Right cardiac atrium (tissue), 5 donors: ENCODE measurements at places on chromosomes 12 and 14.

DNA sequence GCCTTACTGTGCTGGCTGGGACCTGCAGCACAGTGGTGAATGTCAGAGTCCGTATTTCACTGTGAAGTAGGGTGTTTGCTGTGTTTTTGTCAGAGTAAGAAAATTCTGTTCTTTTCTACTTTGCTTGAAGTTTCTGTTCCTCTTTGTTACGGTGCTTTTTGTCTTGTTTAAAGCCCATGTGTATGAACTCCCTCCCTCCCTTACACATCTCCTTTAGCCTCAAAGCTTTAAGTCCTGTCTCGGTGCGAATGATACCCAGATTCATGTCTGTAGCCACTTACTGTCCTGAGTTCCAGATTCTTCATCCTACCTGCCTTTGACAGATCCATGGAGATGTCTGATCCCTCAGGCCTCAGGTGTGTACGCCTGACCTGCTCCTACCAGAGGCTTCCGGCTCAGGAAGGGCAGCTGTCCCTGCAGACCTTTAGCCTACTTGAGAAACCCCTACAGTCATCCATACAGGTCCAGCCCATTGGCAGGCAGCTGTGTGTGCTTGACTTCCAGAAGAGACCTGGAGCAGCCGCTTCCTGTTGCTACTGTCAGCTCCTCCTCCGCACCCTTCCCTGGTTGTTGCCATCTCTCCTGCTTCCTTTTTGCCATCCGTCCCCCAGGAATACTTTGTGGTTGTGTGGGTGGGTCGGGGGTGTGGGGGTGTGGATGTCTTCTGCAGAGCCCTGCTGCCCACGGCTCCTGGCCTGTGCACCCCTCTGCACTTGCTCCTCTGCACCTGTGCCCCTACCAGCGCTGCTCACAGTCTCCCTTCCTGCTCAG lies 72.9 kb downstream of the DDX51 start:
- DNase-seq: no peak

DNA sequence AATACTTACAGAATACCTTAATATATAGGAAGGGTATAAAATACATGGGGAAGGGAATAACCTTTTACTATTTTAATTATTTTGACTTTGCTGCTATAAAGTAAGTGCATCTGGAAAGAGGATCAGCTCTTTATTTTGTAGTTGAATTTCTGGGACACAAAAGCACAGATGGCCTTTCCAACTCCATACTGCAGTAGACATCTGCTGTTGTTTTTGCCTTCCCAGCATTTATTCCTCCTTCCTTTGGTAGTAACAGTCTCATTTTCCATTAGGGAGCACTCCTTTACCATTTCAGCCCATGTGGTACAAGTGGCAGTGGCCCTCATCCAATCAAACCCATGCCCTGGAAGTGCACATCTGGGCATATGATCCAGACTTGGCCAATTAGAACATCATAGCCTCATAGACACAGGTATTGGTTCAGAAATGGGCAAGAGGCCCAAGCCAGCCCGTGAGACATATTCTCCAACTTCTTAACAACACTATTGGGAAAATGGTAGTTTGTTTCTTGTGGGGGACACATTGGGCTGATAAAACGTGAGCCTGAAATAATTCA lies 64.8 kb upstream of the YARS2 start:
- no peak for DNase-seq

- DNase-seq: peak; percentile 36
Measured at GRCh38 chr14:68733086-68733914, 59.6 kb downstream of the ZFP36L1 start.

GRCh38 chr14:31660728-31661127 lies 99.5 kb downstream of the NUBPL start:
- no peak for DNase-seq

DNA sequence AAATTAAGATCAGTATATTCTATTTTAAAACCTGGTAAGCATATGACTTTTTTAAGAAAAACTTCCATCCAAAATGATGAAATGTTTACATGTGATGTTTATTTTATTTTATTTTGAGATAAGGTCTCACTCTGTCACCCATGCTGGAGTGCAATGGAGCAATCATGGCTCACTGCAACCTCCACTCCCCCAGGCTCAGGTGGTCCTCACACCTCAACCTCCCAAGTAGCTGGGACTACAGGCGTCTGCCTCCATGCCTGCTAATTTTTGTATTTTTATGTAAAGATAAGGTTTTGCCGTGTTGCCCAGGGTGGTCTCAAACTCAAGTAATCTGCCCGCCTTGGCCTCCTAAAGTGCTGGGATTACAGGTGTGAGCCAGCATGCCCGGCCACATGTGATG lies 141.8 kb downstream of the ZFP36L1 start:
- DNase-seq: no peak

- DNase-seq: no peak
Measured at GRCh38 chr12:99558109-99558508, 89.4 kb upstream of the GARIN6 start.

GRCh38 chr14:23916446-23916845 lies 37.1 kb upstream of the DHRS4 start:
- DNase-seq: no peak

- no peak for DNase-seq
Measured at GRCh38 chr12:38961683-38962082, 56.3 kb upstream of the CPNE8 start.

GRCh38 chr12:119448611-119449131 lies 114.1 kb downstream of the CCDC60 start:
- no peak for DNase-seq

GRCh38 chr12:93183940-93184671 lies 193.6 kb upstream of the NUDT4 start:
- DNase-seq: peak; percentile 79

GRCh38 chr14:58639842-58640484 lies 2.2 kb downstream of the DACT1 start:
- DNase-seq: peak; percentile 26

GRCh38 chr14:75487155-75487671 lies 35.1 kb upstream of the BATF start:
- DNase-seq: no peak

- DNase-seq: no peak
Measured at GRCh38 chr12:82357845-82358199, 365 bp downstream of the CCDC59 start.

DNA sequence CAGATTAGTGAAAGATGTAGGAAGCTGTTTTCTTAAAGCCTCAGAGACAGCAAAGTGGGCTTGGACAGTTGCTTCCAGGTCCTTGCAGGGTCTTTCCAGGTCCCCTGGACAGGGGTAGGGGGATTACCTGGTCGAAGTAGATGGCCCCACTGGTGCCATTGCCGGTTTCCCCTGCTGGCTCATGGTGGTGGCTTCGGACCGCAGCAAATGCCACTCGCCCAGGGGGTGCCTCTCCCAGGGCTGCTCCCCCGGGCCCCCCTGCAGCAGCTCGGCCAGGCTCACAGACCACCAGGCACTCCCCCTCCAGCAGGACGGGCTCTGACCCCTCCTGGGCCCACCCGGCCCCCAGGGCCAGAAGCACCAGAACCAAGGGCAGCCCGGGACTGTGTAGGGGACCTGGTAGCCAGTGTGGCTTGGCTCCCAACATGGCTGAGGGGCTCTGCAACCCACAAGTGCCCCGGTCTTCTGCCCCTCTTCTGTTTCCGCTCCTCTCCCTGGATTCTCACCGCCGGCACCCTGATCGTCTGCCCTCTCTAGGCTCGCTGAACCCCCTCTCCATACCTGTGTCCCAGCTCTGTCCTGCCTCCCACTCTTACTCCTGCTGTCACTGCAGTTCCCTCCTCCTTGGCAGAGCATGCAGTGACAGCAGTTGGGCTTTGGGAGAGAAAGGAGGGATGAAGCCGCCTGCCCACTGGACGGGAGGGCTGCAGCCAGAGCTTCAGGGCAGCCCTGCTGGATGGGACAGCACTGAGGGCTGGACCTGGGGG lies 657 bp downstream of the CBLN3 start:
- DNase-seq: peak; percentile 76

GRCh38 chr12:110361216-110361615 lies 42.3 kb downstream of the ANAPC7 start:
- DNase-seq: no peak

GRCh38 chr12:127081058-127081457 lies 1185.9 kb upstream of the TMEM132C start:
- DNase-seq: no peak

DNA sequence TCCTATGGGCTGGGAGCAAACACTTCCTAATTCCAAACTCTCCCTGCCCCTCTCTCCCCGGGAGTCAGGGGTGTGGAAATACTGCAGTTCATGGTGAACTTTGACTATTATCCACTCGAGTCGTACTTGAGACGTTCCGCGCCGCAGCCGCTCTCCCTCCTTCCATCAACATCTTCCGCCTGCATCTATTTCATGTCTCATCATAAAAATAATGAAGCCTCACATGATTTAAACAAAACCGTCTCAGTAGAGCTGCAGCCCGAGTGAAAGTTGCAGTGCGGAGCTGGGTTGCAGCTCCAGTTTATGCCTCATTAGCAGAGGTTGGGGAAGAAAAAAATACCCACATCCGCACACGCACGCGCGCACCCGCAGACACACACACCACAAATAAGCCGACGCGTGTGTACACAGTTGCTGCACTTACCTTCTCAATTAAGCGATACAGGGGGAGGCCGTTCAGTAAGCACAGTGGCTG lies 283 bp downstream of the LMO3 start:
- peak; percentile 55 for DNase-seq

DNA sequence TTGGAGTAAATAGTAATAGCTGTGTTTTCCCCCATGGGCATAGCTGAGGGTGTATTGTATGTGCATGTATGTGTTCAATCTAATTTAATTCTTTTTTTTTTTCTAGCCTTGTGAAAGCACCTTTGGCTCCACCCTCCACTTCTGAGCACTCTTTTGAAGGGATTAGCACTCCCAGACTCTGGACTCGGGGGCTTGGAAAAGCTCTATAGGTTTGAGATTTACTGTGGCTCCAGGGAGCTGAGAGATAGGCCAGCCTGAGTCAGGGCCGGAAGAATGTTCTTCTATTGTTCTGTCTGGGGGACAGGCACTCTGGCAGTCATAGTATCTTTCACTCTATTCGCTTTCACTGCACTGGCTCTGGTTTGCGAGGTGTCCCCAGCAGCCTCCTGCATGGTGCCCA lies 540.0 kb upstream of the TBX3 start:
- DNase-seq: no peak

- DNase-seq: no peak
Measured at GRCh38 chr12:1162081-1162760, 171.2 kb downstream of the ERC1 start.

DNA sequence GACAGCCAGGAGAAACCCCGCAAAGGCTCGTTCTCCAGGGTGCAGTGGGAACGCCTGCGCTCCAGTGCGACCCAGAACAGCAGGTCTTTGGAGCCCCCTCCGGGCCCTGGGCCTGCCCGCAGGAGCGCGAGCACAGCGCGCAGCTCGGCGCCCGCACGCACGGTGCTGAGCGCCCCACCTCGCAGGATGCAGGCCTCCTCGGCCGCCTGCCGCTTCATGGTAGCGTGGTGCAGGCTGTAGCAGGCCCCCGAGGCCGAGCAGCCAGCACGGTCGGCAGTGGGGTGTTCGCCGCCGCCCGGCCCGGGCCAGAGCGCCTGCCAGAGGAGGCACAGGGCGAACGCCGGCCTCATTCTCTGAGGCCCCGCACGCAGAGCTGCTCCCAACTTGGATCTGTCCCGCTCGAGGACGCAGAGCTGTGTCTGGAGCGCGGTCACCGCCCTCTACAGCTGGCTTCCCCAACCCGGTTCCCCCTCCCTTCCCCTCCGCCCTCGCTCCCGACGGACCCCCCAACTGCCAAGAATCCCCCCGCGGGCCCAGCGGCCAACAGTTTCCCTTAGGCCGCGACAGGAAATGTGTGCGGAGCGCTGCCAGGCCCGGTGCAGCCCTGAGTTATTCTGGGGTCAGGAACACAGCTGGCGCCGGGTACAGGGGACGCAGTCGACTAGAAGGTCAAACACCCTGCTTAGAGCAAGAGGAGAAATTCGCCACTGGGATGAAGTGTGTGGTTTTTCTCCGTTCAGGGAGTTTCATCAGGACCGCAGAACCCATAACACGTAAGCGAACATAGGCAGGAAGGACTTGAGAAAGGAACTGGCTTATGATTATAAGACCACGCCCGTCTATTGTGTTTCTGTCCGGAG lies at the start of gene CLEC14A:
Gene CLEC14A (minus strand): TSS at position 421 of the 860 bp plus-strand sequence. CDS start 71 bp downstream, at position 350.
- peak; percentile 83 for DNase-seq

- DNase-seq: no peak
Measured at GRCh38 chr12:67780580-67781084, 132.1 kb downstream of the DYRK2 start.

- DNase-seq: no peak
Measured at GRCh38 chr12:126191949-126192348, 1126.7 kb downstream of the AACS start.

GRCh38 chr14:88106377-88106776 lies 101.4 kb downstream of the GPR65 start:
- DNase-seq: no peak

GRCh38 chr12:129844662-129845220 lies 59.1 kb downstream of the TMEM132D start:
- no peak for DNase-seq

GRCh38 chr14:49589387-49589786 lies 3.2 kb upstream of the RPS29 start:
- no peak for DNase-seq

- DNase-seq: no peak
Measured at GRCh38 chr14:89635615-89636014, 218.6 kb upstream of the FOXN3 start.

DNA sequence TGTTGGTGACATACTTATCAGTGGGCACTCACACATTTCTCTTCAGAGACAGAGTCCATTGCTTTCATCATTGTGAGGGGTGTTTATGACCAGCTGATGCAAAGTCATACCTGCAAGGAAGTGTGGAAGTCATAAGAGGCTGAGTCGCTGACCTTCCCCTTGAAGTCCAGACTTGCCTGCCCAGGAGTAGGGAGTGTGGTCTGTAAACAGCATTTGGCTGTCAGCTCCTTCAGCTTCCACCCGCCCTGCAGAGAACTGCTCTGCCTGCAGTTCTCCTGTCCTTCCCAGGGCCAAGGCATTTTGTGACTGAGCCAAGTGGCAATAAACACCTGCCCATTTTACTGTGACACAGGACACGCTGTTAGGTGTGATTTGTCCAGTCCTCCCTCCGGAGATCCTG lies 801.3 kb downstream of the BCL11B start:
- DNase-seq: no peak

GRCh38 chr14:71163842-71164629 lies 256.8 kb downstream of the PCNX1 start:
- no peak for DNase-seq

- peak; percentile 56 for DNase-seq
Measured at GRCh38 chr12:13362260-13362841, 165.8 kb downstream of the EMP1 start.

GRCh38 chr14:92040431-92041051 lies 682 bp upstream of the TRIP11 start:
- DNase-seq: no peak

- DNase-seq: no peak
Measured at GRCh38 chr12:132835076-132836025, 6.7 kb upstream of the GOLGA3 start.
